ENCODE measurements at places on chromosomes 3 and 15.

DNA sequence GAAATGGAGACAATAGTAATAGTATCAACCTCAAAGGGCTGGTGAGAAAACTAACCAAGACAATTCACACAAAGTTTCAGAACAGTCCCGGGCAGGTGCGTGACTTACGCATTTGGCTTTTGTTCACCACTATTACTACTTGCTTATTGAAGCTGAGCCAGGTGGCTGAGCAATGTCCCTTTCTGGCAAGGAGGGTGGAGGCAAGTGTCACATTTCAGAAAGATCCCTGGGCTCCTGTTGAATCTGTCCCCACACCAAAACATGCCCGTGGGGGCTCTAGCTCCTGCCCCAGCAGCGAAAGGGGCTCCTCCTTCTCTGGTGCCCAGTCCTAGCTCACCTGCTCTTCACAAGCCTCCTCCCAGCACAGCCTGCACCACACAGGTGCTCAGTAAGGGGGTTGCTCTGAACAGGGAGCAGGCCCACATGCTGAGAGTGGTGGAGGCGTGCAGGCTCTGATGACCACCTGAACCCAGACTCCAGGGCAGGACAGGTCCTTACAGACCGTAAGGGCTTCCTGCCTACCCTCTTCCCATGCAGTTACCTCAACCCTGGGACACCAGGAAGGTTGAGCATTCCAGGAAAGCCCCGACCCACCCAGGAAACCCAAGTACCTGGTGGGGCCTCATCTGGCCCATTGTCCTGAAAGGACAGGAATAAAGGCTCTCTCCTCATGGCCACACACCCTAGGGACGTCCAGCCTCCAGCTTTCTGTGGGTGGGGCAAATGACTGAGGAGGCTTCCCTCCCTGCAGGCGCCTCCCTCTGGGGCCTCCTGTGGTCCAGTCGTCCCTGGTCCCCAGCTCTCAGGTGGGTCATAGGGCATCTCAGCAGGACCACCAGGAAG lies 32.6 kb downstream of the SEMA7A start:
- no peak for DNase-seq

- no peak for DNase-seq
Observed at GRCh38 chr3:194381460-194381875, 11.9 kb upstream of the LRRC15 start.

- DNase-seq: no peak
Observed at GRCh38 chr15:101540480-101541239, 51.2 kb upstream of the PCSK6 start.

DNA sequence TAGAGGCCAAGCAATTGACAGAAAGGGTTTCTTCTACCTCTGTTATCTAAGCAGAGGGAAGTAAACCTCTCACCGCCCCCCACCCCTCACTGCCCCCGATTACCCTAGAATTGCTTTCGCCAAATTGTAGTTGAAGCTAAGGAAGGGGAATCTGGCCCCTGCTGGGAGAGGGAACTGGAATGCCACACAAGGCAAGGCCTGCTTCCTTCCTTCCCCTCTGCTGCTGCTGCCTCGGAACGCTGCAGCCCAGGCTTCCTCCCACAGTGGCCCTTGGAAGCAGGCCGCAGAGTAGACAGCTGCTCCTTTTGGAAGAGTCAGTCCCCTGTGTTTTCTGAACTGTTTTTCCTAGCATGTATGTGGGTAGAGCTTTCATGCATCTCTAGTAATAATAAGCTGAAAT lies 21.6 kb downstream of the RLBP1 start:
- DNase-seq: no peak

- no peak for DNase-seq
Observed at GRCh38 chr3:108780235-108780634, 23.0 kb upstream of the RETNLB start.

Data from BJ (cell line).